ENCODE measurements at places on chromosomes 5 and 9.
A peak's percentile ranks its signal among the peaks of the same experiment; 100 is the strongest.

- DNase-seq, result peak; percentile 51
Observed at GRCh38 chr5:145887976-145888574, 15.3 kb upstream of the GRXCR2 start.

- no peak for DNase-seq
Observed at GRCh38 chr5:143931476-143931875, 119.5 kb downstream of the HMHB1 start.

DNA sequence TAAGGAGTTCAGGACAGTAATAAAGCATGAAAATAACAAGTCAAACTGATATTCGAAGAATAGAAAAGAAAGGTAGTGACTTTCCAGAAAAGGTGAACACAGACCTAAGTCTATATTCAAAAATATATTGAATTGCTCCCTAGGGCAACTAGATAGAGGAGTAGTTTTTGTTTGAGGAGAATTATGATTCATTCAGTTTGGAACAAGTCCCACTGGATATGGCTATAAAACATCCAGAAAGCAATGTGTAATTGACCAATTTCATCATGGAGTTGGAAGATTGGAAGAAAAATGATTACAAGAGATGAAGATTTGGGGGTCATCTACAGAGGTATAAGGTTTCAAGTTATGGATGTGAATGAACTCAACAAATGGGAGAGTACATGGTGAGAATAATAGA is 117.5 kb upstream of the ZNF462 start:
- peak; percentile 21 for DNase-seq

DNA sequence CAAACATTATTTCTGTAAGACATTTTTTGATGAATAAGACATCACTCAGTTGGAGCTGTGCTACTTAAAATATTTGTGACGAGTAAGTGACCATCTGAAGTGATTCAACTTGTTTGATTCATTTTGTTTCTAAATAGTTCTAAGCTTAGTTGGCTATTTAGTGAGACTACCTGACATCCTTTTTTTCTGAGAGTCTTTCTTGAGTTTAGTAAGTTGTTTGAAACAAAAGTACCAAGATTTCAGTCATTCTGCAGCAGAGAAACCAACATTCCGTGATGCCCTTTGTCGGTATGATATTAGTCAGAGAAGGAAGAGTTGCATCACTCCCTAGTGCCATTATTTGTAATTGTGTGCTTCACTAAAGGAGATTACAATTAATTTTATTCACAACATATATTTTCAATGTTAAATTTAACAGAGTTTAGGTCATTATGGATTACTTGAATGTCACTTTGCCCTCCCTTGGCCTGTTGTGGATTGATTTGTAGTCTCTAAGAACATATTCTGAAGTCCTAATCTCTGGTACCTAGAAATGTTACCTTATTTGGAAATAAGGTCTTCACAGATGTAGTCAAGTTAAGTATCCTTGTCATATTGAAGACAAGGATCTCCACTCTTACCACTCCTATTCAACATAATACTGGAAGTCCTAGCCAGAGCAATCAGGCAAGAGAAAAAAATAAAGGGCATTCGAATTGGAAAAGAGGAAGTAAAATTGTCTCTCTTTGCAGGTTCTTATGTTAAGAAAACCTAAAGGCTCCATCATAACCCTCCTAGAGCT is 212.2 kb downstream of the PCSK1 start:
- peak; percentile 89 for DNase-seq

- peak; percentile 67 for DNase-seq
Observed at GRCh38 chr9:106970219-106970975, 107.4 kb downstream of the ZNF462 start.

DNA sequence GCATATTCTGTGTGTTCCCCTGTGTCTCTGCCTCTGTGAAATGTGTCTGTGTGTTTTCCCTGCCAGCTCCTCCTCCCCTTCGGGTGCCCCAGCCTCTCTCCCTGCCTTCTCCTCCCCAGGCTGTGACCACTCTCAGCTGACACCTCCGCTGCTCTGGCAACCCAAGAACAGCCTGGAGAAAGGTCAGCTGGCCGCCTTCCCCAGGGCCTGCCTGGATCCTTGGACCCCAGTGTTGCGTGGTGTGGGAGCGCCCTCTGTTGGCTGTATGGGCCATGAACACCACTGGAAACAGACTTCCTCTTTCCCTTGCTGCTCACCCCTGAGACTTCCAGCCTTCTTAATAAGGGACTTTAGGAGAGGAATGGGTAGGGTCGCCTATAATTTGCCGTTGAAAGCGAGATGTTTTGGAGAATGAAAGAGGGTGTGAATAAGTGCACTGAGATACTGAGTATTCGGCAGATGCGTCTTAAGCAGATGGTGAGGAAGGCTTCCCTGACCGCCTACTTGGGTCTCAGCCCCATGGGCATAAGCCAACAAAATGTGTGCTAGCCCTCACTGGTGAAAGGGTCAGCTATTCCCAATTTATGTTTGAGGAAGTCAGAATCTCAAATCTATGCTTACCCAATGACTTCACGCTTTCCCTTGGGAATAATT is 114.9 kb upstream of the TRIM32 start:
- peak; percentile 72 for DNase-seq

GRCh38 chr5:143177263-143177983 is 226.1 kb downstream of the NR3C1 start:
- DNase-seq, result peak; percentile 88
